NB4 (cell line): ENCODE measurements at places on chromosomes 6 and 20.

DNA sequence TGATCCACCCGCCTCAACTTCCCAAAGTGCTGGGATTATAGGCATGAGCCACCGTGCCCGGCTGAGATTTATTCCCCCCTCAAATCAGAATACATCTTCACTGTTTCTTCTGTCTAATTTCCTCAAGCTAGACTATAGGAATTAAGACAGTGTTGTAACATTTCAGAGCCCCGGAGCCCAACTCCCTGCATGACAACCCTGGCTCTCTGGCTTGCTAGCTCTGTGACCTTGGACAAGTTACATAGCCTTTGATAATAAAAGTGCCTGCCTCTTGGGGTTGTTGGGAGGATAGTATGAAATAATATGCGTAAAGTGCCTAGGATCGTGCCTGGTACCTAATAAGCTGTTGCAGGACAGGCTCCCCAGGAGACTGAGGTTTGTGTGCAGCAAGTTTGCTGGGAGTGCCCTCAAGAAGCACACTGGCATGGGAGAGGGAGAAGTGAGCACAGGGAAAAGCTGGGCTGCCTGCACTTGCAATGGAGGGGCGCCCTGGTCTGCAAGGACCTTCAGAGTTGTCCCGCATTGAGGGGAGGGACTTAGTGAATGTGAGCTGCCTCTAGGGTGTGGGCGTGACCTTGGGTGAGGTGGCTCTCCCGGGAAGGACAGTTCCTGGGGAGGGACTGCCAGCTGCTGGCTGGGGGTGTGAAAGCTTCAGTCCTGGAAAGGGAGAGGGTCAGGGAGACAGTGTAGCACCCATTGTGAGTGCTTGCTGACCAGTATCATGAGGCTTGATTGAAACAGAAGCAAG, 43.4 kb downstream of the TAF8 start:
- DNase-seq = peak; percentile 25

GRCh38 chr6:140437619-140438345, 1063.3 kb upstream of the CITED2 start:
- no peak for DNase-seq

GRCh38 chr6:72826744-72827438, 205.0 kb downstream of the KCNQ5 start:
- no peak for DNase-seq

- peak; percentile 48 for DNase-seq
These were observed 8.9 kb upstream of the FITM2 start for GRCh38 chr20:44319839-44320422.

DNA sequence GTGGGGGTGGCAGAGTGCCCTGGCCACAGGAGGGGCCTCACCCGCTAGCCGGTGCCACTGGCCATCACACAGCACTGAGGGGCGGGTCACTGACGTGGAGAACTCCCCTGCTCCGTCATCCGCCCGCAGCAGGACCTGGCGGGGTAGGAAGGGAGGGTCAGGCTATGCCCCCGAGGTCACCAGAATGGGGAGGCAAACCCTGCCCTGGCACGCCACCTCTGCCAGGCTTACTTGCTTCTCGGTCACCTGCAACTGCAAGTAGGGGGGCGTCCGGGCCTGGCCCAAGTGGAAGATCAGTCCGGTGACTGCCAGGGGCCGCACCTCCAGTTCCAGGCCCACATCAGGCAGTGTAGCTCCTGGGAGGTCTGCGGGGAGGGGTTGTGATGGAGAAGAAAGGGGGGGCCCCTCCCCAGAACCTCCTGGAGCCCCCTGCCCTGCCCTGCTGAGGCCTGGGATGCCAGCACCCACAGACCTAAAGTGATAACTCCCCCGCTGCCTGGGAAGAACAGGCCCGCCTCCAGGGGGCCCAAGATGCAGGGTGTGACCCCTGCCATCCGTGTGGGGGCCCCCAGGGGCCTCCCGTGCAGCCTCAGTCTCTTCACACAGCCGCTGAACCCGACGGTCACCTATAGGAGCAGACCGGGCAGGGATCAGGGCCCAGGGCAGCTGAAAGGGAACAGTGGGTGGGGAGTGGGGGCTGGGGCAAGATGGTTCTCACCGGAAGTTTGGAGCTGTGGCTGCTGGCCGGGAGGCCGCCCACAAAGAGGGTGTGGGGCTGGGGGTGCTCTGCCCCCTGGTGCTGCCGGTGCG, 7.4 kb downstream of the ADRM1 start:
- no peak for DNase-seq

DNA sequence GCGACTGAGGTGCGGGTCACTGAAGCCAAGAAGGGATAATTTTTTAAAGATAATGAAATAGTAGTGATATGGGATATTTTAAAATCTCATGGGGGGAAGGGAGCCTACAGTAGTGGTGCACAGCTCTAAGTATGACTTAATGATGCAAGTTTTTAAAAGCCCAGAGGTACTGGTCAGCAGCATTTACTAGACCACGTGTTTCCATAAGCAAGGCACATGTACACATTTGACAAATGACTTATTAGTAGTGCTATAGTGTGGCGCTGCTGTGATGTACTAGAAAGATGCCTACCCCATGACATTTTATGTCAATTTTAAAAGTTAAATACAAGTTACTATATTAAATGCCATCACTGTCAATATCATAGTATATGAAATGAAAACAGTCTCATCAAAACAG, 7.5 kb upstream of the LINC00237 start:
- no peak for DNase-seq

DNA sequence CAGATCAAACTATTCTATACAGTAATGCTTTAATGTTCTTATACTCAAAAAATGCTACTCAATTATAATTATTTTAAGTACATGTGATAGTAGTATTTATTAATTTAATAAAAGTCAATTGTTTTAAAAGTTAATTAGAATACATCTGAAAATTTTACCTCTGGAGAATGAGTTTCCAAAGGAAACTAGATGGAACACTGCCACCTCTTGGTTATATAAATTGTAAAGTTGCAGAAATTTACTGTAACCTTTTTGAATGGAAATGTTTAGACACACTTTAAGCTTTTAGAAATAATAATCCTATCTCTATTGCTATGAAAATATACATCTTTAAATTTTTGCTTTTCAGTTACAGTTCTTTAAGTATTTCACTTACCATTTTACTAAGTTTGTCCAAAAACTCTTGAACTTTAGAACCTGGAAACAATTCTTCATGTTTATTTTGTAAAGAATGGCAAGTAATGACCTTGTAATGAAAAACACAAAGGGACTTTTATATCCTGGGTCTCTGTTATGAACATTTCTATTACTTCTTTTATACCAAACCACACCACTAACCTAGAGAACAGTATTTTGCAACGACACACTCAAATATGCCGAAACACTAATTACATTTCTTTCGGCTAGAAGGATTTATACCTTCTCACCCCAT, 10.9 kb upstream of the BMP5 start:
- DNase-seq = peak; percentile 5

DNA sequence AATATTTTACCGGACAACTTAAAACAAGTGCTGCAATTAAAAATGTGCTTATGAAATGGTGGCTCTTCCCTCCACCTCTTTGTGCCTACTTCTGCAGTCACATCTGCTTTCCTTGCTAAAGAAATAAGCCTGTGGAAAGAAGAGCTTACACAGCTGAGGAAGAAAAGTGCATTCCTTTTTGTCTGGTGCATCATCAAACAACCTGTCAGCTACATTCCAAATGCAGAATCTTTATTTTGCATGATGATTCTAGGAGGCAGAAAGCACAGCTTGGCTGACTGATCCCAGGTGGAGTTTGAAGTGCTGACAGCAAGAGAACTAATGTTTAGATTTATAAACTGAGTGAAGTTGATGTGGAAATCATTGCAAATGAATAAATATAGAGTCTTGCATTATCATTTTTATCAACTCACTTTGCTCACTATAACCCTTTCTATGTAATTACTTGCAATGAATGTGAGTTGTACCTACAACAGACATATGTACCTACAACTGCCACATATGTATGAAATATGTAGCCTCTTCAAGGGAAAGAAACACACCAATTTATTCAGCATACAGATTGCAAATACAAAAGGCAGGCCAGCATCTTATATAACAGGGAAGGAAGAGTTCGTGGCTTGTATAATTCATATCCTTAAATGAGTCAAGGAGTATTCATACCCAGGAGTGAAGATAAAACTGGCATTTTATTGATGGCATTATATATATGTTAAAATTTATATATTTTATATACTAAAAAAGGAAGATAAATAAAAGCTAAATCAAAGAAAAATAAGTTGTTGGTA, 223.4 kb upstream of the MCHR2 start:
- DNase-seq = no peak

- no peak for DNase-seq
These were observed 258.8 kb downstream of the GMPR start for GRCh38 chr6:16496991-16497801.

- DNase-seq = peak; percentile 88
These were observed 26.8 kb upstream of the UBE2J1 start for GRCh38 chr6:89379281-89379680.

DNA sequence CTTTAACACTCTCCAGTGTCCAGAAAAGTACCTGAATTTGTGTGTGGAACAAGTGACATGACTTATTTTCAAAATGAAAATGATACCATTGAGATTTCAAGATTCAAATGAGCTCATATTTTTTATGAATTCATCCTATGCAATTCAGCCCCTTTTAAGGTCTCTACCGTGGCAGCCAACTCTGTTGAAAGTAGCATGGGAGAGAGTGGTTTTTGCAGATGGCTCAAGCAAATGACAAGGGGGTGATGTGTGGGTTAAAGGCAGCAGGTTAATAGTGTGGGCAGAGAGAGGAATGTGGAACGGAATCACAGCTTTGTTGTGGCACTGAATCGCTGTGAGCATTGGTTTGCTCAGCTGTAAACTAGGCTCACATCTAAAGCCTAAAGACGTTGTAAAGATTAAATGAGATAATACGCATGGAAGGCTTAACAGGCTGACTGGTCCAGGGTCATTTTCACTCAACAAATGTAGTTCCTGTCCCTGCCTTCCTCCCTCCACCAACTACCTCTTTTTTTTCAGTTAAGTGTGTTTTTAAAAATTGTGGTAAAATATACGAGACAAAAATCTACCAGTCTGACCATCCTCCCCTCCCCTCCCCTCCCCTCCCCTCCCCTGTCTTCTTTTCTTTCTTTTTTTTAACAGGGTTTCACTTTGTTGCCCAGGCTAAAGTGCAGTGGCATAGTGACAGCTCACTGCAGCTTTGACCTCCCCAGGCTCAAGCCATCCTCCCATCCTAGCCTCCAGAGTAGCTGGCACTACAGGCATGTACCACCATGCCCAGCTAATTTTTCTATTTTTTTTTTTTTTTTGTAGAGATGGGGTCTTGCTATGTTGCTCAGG, 114.7 kb upstream of the ZNF217 start:
- peak; percentile 73 for DNase-seq

GRCh38 chr20:20084296-20084752, 32.0 kb downstream of the CFAP61 start:
- no peak for DNase-seq

DNA sequence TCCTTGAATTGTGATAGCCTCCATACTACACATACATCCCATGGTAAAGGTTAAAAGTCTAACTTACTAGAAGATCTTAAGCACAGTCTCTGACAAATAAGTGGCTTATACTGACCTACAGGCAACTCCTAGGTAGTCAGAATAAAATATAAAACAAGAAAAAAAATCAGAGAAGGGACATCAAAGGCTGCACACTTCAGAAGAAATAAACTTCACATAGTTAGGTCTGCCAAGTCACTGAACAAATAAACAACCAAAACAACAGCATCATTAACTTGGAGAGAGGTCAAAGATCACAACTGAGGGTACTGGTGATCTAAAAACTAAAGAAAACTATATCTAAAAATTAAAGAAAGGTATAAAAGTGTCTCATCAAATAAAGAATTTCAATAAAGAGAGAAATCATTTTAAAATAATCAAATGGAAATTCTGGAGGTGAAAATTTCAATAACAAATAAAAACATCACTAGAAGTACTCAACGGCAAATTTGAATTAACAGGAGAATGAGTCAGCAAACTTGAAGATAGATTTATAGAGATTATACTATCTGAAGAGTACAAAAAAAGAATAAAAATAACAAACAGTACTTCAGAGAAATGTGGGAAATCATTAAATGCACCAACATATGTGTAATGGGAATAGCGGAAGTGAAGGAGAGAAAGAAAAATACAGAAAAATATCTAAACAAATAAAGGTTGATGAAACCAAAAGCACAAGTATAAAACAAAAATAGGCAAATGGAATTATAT, 88.0 kb upstream of the UST start:
- no peak for DNase-seq

DNA sequence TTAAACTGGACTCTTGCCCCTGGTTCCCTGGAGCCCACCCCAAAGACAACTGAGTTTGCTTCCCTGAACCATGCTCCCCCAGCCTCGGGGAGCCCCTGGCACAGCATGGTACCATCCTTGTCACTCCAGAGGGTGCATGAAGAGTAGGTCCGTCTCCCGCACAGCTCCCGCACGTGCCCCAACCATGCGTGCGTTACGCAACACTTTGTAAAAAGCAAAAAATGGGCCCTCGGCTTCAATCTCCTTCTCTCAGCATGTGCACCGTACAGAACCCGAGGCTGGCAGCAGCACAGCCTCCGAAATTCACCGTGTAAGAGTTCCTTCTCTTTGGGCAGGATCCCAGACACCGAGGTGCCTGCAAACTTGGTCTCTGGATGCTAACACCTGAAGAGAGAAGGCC, 5.6 kb downstream of the PMEPA1 start:
- DNase-seq = no peak

GRCh38 chr6:157220485-157220884, 102.8 kb downstream of the TMEM242 start:
- DNase-seq = no peak

- no peak for DNase-seq
These were observed 123.0 kb upstream of the CEP162 start for GRCh38 chr6:84350397-84350796.

DNA sequence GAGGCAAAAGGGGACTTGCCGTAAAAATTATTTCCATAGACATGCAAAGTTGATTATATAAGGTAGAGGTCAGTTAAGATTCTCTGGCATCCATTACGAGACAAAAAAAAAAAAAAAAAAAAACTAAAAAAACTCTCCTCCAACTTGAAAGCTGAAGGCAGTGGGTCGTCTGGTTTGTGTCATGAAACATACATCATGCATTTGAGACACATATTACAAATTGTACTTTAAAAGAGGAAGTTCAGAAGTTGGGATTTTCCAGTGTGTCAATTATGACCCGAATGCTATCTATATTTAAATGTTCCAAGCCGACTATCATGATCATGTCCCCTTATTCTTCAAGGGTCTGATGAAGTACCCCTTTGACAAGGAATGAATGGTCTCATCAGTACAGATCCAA, 125.1 kb downstream of the ZNF217 start:
- no peak for DNase-seq

- peak; percentile 26 for DNase-seq
These were observed 29.4 kb upstream of the KIF25 start for GRCh38 chr6:167968091-167968490.

GRCh38 chr20:46995561-46996142, 101.0 kb downstream of the EYA2 start:
- no peak for DNase-seq

GRCh38 chr6:99522531-99522930, 7.3 kb upstream of the USP45 start:
- DNase-seq = peak; percentile 79
